ENCODE measurements at places on chromosomes 4 and X.

GRCh38 chrX:9271789-9272525 lies 192.9 kb upstream of the TBL1X start:
- no peak for DNase-seq

DNA sequence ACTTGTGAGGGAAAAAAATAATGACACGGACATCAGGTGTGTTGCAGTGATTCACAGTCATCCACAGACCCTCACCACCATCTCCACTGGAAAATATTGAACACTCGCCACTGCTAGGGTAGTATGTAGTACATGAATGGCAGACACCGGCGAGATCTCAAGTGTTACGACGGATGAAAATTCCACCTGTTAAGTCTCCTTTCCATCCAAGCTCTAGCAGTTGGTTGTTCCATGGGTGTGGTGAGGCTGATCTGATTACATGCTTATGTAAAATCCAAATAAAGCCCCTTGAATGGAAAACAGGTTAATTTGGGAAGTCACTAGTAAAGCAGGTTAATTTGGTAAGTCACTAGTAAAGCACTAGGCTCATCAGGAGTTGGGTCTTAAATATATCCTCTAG lies 1.1 kb upstream of the ARMCX4 start:
- no peak for DNase-seq

DNA sequence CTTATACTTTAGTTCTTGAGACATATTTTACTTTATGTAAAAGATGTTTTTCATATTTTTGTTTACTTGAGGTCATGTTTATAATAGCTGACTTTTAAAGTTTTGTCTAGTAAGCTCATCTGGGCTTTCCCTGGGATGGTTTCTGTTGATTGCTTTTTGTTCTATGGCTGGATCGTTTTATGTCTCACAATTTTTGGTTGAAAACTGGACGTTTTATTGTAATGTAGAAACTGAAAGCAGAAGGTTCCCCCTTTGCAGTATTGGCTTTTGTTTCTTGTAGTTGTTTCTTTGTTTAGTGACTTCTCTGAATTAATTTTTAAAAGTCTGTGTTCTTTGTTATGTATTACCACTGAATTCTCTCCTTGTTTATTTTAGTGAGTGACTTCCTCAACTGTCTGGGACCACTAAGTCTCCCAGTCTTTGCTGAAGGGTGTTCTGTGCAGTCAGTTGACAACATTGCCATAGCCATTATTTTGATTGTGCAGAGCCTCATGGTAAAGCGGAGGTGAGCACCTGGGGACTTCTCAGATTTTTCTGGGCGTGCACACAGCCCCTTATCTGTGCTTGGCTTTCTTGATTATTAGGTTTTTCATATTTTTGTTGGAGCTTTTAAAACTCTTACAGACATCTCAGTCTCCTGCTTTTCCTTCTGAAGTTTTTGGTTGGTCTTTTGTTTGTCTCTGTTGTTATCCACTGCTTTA lies 31.0 kb downstream of the KDM6A start:
- DNase-seq: no peak

DNA sequence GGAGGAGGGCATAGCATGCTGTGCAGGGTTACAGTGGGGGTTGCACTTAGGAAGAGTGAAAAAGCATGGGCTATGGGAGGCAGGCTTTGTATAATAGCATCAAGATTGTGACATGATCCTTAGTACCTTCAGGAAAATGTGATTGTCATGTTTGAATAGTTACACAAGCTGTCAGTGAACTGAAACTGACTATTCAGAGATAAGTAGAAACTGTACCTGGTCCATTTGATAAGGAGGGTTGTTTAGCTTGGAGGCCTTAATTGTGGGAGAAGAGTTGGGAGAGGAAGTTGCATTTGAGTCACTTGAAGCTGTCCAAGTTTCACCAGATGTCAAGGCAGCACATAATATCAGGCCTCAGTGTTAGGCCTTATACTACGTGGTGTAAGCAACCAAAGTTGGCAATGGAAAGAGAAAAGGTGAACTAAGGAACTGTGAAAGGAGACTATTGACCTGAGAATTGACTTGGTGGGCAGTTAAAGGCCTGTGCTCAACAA lies 85.0 kb downstream of the TEX13C start:
- DNase-seq: no peak

GRCh38 chr4:183550345-183551093 lies 45.7 kb downstream of the ING2 start:
- no peak for DNase-seq

- no peak for DNase-seq
Observed at GRCh38 chr4:76457885-76458284, 22.9 kb downstream of the SHROOM3 start.

DNA sequence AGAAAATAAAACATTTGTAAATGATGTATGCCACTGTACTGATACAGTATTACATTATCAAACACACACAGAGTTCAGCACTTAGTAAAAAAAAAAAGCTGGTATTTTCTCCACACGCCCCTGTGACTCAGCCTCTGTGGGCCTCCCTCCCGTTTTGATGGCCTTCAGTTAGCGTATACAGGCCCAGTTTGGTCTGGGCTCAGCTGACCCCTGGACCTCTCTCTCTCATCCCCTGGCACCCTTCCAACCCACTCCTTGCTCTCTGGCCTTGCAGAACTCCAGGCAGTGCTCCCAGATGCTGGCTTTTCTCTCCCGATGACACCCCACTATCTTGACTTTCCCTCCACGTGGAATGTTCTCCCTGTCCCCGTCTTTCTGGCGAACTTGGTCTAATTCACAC lies 89.0 kb upstream of the LIMCH1 start:
- no peak for DNase-seq

- DNase-seq: no peak
Observed at GRCh38 chr4:177638871-177639270, 196.6 kb upstream of the AGA start.

DNA sequence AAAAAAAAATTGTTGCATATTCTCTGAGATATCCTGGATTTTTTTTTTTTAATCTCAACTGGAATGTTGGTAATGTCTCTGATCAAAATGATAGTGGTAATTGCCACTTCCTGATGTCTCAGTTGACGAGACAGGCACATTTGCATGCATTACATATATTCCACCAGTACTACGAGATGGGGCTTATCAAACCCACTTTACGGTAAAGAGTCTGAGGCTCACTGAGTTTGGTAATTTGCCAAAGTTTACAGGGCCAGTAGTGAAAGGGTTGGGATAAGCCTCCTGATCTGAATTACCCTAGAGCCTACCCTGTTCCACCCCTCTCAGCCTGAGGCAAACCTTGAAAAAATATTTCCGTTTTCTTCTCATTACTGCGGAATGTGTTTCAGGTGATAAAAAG lies 5.3 kb downstream of the MAGEB2 start:
- no peak for DNase-seq

DNA sequence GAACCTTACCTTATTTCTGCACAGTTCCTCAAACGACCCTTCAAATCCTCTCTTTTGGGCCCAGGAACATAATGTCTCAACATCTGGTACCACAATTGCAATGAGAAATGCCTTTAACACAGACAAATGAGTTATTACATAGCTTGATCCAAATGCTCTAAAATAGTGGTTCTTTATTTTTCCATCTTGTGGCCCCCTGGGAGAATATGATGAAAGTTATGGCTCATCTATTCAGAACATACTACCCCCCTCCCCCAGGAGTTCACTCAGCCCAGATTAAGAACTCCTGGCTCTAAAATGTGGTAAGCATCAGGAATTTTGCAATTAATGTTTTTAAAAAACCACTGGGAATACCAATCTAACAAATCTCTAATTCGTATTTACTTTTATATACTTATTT lies 23.9 kb upstream of the CENPU start:
- no peak for DNase-seq

DNA sequence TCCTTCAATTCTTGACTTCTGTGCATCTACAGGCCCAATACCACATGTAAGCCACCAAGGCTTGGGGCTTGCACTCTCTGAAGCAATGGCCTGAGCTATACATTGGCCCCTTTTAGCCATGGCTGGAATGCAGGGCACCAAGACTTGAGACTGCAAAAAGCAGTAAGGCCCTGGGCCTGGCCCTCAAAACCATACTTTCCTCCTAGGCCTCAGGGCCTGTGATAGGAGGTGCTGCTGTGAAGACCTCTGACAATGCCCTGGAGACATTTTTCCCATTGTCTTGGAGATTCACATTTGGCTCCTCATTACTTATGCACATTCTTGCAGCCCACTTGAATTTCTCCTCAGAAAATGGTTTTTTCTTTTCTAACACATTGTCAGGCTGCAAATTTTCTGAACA lies 68.5 kb upstream of the FSTL5 start:
- no peak for DNase-seq

DNA sequence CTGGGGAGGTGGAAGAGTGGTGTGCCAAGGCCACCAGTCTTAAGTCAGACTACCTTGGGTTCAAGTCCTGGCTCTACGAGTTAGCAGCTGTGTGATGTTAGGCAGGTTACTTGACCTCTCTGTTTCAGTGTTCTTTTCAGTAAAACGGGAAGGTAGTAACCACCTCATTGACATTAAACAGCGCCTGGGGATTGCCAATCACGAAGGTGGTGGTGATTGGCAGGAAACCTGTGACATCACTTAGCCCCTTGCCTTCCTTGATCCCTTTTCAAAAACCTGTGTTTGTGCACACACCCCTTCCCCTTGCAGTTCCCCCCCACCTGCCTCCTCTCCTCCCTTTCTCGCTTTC lies 7.6 kb downstream of the KLF3 start:
- DNase-seq: no peak

DNA sequence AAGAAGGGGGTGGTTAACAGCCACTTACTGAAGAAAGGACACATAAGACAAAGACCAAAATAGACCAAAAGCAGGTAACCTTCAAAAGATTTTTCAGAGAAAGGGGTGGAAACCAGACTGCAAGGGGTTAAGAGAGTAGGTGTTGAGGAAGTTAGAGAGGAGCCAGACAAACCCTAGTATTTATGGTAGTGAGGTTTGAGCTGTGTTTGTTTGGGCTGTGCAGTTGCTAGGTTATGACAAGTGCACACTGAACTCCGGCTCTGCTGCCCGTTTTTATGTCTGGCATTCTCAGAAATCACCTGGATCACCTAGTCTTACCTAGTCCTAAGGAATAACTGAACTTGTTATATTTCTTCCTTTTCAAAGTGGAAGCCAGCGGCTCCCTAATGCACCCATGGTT lies 22.9 kb upstream of the G3BP2 start:
- DNase-seq: no peak

DNA sequence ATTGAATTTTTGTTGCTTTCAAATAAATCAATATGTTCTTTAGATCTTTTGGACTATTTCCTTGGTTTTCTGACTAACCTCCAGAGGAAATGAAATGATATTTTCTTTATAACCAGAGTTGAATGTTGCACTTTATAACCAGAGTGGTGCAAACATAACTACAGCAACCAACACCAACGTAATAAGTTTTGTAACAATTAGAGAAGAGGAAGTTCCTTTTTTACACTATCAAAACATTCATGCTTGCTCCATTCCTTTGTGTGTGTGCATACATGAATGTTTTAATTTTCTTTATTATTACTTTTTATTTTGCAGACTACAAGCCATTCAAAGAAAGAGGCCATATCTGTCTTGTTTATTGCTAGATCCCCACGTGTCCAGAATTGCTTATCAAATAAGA lies 193.0 kb upstream of the PPP3CA start:
- no peak for DNase-seq

DNA sequence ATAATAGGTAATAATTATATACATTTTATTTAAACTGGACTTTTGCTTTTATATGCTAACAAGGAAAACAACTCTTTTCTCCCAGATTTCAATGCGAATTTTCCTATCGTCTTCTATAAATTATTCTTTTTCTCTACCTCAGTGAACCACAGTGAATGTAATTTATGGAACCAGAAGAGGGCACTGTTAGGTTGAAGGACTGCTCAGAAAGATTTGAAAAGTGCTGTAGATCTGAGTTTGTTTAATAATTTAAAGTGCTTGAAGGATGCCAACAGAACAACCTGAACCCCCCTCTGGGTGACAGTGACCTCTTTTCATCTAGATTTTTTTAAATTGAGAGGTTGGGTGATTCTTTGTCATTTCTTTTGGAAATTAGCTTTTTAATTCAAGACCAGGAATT lies 54.9 kb downstream of the PHOX2B start:
- no peak for DNase-seq

DNA sequence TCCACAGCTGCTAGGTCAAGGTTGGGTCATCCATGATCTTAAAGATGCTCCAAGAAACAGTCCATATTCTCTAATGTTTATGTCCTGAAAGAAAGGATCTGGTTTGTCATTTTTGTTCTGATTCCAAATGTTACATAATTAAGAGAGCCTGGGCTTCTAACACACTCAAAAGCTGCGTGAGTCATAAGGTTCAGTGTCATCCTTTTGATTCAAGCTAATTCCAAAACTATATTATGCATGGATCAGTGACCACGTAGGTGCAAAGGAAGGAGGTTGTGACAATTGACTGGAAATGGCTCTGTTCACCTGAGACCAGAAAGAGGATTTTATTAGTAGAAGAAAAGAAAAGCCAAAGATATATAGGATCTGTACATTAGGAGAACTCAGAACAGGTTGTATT lies 268.7 kb upstream of the GK2 start:
- no peak for DNase-seq

DNA sequence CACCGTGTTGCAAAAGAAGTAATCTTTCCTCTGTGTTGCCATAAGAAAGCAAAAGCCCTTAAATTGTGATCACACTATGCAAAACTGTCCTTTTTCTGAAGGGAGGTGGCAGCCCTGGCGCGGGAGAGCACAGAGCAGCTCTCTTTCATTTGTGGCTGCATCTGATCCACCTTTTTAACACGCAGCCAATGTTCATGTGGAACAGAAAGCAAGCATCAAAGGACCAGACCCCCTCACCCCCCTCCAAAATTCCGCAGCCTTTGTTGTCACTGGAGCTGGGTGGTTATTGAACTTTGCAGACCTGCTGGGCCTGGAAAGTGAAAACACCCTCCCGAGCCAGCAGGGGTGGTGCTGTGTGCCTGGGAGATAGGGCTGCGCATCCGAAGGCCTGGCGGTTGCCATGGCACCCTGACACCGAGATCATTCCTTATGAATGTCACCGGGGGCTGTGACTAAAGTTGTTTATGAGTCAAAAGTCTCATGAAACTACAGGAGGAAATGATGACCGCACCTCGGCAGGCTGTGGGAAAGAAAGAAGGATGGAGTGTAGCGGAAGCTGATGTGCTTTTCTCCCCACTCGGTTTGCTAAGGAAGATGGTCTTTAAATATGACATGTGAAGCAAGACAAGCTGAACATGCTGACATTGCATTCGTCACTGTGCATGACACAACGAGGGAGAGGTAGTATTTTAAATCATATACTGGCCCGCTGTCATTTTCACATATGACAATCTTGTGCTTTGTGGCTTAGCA lies 367.4 kb downstream of the UNC5C start:
- no peak for DNase-seq
